CD4-positive, alpha-beta T cell treated with Interleukin-6 at 100 ng/mL for 8 hours (primary cell): ENCODE measurements at places on chromosomes 2 and 18.

GRCh38 chr2:10211844-10212422 is 89.4 kb downstream of the RRM2 start:
- no peak for DNase-seq

DNA sequence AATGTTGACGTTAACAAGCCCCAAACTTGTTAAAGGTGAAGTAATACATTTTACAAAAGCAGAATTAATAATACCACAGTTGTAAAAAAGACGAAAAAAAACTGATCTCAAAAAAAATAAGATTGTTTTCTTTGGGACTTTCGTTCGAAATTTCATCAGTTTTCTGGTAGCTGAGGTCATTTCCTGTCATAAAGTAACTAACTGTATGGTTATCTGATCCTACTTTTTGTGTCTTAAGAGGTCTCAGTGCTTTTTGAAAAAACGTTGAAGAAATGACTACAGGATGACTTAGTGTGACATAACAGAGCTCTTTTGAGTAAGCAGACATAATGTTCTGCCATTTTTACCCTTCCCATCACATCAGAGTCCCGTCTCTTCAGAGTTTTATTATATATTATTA is 79.3 kb downstream of the BIRC6 start:
- DNase-seq: no peak

- DNase-seq: no peak
Measured at GRCh38 chr18:45958730-45959129, 8.4 kb downstream of the EPG5 start.

GRCh38 chr18:21911551-21911950 is 171.0 kb downstream of the MIB1 start:
- DNase-seq: no peak

- no peak for DNase-seq
Measured at GRCh38 chr18:75253784-75254183, 43.2 kb downstream of the TSHZ1 start.

DNA sequence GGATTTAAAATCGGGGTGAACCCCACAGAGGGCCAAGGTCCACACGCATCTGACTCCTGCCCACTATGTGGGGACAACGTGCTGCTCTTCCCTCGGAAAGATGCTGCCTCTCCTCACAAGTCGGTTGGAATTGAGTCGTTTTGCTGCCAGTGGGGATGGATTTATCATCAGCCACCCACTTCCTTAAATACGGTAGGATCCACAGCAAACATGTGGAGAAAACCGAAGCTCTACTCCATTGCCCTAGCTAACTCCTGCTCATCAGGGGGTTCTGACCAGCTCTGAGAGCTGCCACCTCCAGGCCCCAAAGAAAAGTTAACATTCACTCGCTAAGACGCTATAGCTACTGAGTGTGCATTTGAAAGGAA is 80.9 kb downstream of the CHRNA1 start:
- DNase-seq: peak; percentile 28

- DNase-seq: no peak
Measured at GRCh38 chr2:122031544-122032263, 276.3 kb downstream of the TSN start.

DNA sequence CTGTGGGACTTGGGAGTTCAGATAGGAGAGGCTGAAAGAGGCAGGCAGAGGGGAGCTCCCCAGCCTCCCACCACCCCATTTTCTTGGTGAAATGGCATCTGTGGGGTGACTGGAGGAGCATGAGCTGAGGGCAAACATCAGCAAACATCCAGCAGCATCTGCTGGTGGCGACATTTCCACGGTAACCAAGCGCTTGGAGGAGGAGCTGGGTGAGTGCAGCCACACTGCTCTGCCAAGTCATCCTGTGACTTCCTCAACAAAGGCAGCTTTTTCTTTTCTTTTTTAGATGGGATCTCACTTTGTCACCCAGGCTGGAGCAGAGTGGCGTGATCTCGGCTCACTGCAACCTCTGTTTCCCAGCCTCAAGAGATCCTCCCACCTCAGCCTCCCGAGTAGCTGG is 5.6 kb downstream of the TXNL4A start:
- no peak for DNase-seq

GRCh38 chr2:160256507-160256906 is 56.4 kb upstream of the ITGB6 start:
- DNase-seq: no peak

GRCh38 chr2:238521870-238522269 is 95.1 kb downstream of the ASB1 start:
- DNase-seq: no peak

DNA sequence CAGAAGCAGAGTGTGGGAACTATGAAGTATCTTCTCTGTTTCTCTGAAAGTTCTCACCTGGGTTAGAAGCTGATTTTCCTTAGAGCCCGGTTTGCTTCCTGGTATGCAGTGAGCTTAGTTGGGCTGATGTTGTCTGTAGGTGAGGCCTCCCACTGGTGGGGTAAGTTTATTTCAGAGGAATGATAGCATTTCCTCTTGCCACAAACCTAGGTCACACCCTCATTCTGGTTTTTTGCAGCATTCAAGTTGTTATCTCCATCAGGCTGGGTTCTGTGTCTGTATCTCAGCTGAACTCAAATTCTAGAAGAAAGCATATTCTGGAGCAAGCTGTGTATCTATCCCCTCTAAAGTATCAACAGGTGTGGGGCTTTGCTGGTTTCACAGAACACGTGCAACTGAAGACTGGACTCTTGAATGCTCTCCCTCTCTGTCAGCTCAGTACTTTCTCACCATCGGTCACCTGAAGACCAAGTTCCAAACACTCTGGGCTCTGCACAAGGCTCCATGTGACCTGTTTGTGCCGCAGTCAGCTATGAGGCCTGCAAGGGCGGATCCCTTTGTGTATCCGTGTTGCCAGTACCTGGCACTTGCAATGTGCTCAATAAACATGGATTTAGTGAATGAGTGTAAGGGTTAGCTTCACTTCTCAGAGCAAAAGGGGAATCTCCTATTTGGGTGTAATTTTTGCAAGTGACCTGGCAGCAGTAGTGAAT is 49.5 kb upstream of the MBOAT2 start:
- DNase-seq: no peak

- DNase-seq: no peak
Measured at GRCh38 chr2:54947136-54947535, 103.1 kb downstream of the RTN4 start.

DNA sequence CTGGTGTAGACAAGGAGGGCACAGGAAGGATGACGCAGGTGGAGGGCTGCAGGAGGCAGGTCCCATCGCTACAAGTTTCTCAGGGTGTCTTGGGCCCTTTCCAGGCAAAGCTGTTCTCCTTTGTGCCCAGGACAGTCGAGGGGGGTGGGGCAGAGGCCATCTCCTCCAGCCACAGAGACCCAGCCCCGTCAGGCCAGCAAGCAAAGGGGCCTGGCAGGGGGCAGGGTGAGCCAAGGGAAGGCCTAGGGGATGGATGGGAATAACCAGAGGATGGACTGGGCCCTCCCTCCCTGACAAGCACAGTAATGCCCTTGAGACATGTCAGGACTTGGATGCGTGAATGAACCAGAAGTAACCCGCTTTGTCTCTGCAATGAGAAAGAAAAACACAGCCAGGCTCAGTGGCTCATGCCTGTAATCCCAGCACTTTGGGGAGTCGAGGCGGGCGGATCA is 6.3 kb downstream of the TCF23 start:
- no peak for DNase-seq

DNA sequence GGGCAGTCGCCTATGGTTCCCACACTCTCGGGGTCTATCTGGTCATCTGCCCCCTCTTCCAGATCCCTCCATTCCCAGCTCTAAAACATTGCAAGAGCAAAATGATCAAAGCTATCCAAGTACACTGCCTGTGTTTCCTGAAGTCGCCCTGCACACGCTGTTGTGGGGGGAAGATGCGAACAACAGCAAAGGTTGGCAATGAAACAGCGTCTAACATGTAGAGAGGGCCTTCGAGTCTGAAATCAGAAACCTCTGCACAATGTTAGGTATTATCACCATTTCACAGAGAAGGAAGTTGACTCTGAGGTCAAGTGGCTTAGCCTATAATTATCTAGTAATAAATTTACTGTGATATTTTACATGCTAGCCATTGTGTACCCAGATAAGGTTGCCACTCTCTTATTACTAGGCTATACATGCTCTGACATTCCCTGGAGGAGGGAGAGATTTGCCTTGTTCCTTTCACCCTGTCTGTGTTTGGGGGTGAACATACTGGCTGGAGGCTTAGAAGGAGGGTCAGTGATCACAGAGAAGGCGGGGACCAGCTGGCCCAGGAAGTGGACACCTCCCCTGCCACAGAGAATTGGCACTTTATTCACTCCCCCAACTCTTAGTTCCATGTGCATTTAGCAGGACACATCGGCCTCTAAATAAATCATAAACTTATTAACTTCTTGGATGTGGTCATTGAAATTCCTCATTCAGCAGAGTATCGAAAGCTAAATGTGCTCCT is 36.8 kb downstream of the KCTD1 start:
- DNase-seq: no peak

GRCh38 chr2:85994421-85994777 is 105.6 kb upstream of the ST3GAL5 start:
- no peak for DNase-seq

DNA sequence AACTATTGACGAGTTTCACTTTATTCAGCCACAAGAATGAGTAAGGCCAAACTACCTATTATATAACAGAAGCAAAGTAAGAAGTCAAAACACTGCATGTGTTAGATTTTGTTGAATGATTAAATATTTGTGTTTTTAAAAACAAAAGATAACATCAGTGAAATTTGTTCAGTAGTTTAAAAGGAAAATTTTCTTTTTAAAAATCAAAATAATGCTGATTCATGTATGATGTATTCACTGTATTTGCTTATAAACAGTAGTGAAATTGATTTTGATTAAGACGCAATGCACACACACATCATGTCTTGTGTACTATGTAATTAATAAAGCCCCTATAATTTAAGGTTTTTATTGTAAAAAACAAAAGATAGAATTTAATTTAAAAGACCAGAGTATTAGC is 73.6 kb upstream of the PSMD14 start:
- no peak for DNase-seq

- no peak for DNase-seq
Measured at GRCh38 chr2:194700726-194701125, 956.3 kb upstream of the SLC39A10 start.

GRCh38 chr2:95287806-95288205 is 9.3 kb upstream of the KCNIP3 start:
- DNase-seq: no peak

DNA sequence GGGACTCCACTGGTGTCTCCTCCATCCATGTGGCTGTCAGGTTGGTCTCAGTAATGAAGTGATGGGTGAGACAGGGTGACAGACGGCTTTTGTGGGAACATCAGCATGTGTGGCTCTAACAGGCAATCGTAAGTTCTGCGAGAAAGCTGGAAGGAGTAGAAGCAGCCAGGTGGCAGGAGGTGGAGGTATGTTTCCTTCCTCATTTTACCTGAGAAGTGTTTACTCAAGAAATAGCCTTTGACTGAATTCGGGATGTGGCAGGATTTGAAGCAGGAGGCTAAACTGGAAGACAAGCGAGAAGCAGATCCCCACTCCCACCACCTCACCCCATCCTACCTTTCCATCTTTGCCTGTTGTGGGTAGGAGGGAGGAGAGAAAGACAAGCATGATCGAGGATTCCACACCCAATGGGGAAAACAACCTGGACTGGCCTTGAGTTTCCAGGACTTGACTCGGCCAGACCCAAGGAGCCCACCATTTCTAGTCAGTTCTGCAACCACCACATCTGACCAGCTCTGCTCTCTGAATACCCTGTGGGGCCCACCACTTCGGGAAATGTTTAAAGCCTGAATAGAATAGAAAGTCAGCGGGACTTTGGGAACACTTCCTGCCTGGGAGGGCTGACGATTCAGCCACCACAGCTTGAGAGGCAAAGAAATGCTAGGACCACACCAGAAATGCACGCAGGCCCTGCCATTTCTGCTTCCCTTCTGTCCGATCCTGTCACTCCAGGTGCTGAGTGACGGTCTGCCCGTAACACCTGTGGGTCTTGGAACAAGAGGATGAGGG is 1.2 kb downstream of the ABCG8 start:
- DNase-seq: no peak

GRCh38 chr2:168797286-168797655 is 5.2 kb upstream of the NOSTRIN start:
- DNase-seq: no peak

DNA sequence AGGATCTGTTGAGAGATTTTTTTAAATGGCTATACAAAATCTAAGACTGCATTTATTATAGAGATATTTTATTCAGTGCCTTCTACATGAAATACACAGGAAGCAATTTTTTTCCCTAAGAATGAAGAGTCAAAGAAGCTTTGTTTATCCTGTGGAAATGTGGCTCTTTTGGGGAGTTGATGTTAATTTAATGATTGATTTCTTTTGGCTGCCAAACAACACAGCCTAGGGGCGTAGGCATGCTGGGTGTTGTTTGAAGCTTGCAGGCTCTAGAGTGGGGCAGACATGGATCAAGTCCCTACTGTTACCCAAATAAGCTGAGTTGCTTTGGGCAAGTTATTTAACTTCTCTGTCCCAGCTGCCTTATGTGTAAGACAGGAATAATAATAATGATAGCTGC is 21.1 kb upstream of the PLEK start:
- no peak for DNase-seq

GRCh38 chr18:37254236-37254754 is 311.3 kb downstream of the CELF4 start:
- no peak for DNase-seq

DNA sequence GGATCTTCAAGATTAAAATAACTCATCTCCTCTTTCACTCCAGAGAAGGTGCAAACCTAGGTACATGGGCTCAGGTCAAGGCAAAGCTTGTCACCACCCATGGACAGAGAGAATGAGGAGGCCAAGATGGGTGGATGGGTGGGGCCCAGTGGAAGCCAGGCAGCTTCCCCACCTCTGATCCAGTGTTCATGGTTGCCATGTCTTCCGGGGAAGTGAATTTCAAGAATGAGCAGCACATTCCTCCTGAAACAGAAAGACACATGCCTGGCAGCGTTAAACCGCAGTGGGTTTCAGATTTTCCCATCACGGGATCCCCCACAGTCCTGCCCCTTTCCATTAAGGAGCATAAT is 301.7 kb downstream of the EIPR1 start:
- DNase-seq: no peak

GRCh38 chr18:69400253-69400975 is at the start of gene DOK6:
Gene DOK6 (plus strand): TSS chr18:69400888.
- no peak for DNase-seq

GRCh38 chr18:28854964-28855363 is 678.0 kb upstream of the CDH2 start:
- no peak for DNase-seq

DNA sequence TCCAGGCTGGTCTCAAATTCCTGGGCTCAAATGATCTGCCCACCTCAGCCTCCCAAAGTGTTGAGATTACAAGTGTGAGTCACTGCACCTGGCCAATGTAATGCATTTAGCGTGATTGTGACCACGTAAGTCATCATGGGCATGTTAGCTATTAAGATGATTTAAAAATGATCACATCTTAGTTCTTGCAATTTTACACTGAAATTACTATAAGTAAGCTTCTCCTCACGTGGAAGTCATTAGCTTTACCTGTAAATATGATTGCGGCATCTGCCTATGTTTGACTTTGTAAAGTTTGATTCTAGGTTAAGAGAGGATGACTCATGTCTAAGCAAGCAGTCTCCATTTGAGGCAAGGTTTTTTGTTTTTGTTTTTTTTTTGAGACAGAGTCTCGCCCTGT is 85.5 kb downstream of the PMAIP1 start:
- no peak for DNase-seq
